H54 (cell line): ENCODE measurements at places on chromosomes 5 and 9.

- no peak for DNase-seq
Observed at GRCh38 chr9:130701059-130702022, 7.8 kb downstream of the EXOSC2 start.

DNA sequence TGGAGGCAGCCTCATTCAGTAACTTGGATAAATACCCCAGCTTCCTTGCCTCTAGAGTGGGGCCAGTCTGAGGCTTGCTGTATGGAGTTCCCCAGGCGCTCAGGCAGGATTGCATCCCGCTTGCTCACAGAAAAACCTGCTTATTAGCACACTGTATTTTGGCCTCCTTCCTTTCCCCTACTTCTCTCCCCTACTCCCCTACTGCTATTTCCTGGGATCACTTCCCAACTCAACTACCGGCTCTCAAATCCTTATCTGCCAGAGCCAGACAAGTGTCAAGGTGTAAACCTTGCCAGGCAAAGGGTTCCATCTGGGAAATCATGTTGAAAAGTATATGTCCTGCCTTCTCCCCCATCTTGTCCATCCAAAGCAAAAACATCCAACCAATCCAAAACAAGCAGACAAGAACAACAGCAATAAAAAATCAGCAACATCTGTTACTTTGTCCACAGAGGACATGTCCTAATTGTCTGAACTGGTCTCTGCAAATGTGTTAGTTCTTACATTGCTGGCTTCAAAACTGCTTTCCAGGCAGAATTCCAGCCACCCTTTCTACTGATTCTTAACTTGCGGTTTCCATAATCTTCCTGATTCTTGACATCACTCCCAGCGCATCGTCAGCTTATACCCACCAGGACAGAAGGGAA is 164.1 kb upstream of the SEMA6A start:
- no peak for DNase-seq

- no peak for DNase-seq
Observed at GRCh38 chr5:162410365-162410764, 342.8 kb downstream of the GABRG2 start.

GRCh38 chr9:81825846-81826516 is 102.2 kb upstream of the SPATA31D4 start:
- peak; percentile 58 for DNase-seq

DNA sequence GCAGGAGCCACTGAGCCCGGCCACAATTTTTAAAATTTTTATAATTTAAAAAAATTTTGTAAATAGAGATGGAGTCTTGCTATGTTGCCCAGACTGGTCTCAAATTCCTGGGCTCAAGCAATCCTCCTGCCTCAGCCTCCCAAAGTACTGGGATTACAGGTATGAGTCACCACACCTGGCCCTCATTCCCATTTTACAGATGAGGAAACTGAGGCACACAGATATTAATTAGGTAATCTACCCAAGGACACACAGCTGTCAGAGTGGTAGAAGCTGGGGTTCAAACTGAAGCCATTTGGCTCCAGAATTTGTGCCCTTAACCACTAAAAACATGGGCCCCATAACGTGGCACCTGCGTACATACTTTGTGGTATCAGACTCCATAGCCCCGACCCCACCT is 7.5 kb downstream of the TRUB2 start:
- DNase-seq = no peak

DNA sequence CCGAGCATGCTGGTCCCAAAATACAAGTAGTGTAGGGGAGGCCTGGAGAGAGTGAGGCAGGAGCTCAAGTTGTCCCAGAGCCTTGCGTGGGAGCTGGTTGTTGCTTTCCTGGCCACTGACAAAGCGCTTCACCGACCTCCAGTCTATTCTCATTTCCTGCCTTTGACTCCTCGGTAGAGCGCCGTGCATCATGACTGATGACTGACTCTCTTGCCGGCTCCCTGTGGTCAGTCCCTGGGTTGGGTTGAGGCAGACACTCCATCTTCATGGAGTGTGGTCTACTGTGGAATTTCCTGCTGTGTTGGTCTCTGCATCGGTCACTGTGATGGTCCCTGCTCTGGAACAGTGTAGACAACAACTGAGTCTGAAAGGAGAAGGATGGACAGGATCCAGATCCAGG is 175.1 kb upstream of the S1PR3 start:
- peak; percentile 38 for DNase-seq

GRCh38 chr5:137209232-137209809 is 289.8 kb downstream of the SPOCK1 start:
- DNase-seq = no peak

- DNase-seq = no peak
Observed at GRCh38 chr9:70177121-70177520, 81.7 kb upstream of the SMC5 start.

DNA sequence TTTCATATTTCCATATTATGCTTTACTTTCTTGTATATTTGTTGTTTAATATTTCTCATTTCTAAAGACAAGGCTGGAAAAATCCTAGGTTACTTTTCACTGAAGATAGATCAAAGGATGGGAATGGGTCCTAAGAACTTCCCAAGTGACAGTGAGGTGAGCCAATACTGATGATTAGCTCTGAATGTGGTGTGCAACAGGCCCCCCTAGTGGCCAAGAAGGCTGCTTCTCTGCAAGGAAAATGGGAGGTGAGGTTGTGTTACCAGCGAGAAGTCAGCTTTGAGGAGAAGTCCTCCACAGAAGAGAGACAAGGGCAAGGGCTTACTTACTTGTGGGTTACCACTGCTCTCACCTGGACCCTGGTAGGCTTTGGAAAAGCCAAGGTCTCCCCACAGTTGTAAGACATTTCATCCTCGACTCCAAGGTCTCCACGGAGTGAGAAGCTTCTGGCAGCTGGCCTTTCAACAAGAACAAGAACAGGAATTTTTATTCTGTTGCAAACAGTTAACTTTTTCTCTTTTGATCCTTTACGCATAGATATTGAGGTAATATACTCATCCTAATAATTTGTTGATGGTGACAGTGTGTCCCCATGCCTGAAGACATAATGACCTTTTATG is 69.9 kb downstream of the MAMDC2 start:
- DNase-seq = peak; percentile 64
